ENCODE measurements at places on chromosomes 12 and 14.

- DNase-seq = no peak
Observed at GRCh38 chr12:28065889-28066630, 93.5 kb upstream of the PTHLH start.

- no peak for DNase-seq
Observed at GRCh38 chr12:72015895-72016294, 77.2 kb downstream of the TPH2 start.

- peak; percentile 35 for DNase-seq
Observed at GRCh38 chr12:108635201-108635996, 1.7 kb upstream of the SELPLG start.

GRCh38 chr12:108349278-108349688, 10.2 kb upstream of the CMKLR1 start:
- DNase-seq = no peak

DNA sequence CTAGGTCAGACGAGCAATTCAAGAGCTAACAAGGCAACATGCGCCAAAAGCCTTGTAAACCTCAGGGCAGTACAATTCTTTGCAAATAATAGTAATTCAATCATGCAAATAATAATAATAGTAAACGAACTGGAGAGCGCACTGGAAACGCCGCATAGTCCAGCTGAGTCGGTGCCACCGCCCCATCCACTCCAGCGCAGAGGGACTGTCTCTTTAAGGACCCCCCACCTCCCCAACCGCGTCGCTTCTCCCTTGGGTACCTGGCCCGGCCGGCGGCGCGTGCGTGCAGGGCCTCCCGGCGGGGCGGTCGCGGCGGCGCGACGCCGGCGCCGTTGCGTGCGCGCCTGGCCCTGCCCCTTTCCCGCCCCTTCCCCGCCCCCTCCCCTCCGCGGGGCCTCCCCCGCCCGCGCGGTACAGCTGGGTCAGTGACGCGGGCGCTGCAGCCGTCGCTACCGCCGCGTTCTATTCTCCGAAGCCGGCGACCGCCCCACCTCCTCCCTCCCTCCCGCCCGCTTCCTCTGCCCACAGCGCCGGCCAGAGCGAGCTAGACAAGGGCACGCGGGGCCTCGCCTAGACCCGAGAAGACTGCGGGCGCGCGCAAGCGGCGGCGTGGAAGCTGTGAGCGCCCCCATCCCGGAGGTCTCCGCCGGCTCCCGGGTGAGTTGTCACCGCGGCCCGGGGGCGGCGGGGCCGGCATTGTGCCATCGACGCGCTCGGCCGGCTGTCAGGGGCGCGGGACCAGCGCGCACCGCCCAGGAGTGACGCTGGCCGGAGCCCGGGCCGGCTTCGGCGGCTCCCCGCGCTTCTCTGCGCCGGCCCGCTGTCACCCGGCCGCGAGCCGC, at the start of gene SUSD6:
Gene SUSD6 (plus strand): TSS at position 425 of the 842 bp plus-strand sequence. CDS start 46,997 bp downstream, outside the sequence.
- peak; percentile 83 for DNase-seq

DNA sequence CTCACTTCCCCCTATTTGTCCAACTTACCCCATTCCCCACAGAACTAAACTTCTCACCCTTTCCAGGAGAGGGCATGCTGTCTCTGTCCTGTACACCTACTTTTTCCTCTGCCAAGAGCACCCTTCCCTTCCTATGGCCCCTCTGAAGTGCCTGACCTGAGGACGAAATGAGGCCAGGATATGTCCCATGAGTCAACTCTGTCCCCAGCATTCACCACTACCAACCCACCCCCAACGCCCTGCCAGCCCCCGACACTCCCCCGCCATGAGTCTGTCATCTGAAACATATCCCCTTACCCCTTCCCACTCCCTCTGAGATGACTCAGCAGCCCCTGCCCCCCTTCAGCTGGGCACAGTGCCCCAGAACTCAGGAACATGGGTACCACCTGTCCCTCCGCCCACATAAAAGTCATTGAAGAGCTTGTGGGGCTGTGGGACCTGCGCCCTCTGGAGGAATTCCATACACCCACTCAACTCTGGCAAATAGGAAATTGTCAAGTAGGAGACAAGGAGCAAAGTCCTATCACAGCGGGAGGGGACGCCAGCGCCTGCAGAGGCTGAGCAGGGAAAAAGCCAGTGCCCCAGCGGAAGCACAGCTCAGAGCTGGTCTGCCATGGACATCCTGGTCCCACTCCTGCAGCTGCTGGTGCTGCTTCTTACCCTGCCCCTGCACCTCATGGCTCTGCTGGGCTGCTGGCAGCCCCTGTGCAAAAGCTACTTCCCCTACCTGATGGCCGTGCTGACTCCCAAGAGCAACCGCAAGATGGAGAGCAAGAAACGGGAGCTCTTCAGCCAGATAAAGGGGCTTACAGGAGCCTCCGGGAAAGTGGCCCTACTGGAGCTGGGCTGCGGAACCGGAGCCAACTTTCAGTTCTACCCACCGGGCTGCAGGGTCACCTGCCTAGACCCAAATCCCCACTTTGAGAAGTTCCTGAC, 26.3 kb downstream of the ITGA7 start:
- DNase-seq = no peak

DNA sequence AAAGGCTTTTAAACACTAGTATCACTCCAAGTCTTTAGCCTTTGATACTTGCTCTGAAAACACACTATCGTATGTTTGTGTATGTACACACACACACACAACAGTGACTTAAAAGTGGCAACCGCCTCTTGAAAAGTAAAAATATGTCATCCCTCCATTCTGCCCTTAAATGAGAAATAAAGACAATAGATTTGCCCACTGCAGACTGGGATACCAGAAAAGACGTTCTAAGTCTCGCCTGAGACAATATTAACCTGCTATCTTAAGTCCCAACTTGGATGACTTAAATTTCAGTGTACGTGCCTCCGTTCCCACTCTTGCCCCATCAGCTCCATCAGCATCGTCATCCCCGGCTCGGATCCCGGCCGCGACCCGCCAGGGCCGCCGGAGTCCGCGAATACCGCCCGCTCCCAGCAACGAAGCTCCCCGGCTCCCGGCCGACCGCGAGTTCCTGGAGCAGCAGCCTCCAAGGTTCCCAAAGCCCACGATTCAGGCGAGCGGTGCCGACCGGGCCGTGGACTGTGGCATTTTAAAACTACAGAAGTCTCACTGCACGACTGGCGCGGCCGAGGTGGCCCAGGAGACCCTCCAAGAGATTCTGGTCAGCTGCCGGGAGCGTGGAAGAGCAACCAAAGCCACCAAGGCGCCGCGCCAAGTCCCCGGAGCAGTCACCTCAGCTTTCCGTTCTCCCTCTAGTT, 2.8 kb upstream of the ARID2 start:
- peak; percentile 10 for DNase-seq

DNA sequence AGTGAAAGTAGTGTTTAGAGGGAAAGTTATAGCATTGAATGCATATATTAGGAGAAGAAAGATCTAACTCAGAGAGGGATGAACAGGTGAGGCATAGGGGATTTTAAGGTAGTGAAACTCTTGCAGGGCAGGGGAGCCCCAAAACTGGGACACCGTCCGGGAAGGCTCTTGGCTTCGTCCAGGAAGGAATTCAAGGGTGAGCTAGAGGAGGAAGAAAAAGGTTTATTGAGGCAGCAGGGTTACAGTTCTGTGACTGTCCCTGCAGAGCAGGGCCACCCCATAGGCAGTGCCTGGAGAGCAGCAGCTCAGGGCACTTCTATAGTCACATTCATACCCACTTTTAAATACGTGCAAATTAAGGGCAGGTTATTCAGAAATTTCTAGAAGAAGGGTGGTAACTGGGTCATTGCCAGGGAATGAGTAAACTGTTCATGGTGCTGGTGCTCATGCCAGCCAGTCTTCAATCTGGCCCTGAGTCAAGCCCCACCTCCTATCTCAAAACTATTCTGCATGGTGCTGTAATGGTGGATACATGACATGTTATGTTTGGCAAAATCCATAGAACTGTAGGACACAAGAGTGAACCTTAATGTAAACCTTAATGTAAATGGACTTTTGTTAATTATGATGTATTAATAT, 1.2 kb upstream of the OAS1 start:
- DNase-seq = no peak

DNA sequence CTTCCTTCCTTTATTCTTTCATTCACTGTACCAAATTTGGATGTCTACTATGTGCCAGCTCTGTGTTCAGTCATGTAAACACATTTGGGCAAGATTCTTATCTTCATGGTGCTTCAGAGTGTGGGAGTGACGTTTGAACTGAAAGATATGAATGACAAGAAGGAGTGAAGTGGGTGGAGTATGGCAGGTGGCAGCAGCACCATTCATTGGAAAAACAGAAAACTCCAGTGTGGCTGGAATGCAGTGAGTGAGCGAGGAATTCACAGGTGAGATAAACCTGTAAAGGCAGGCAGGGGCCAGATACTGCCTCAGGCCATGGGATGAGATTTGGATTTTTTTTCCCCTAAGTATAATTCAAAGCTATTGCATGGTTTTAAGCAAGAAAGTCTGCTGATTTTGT, 140.7 kb upstream of the CCDC198 start:
- DNase-seq = no peak

GRCh38 chr12:101884174-101884573, 6.8 kb downstream of the DRAM1 start:
- no peak for DNase-seq

GRCh38 chr12:83110424-83110823, 423.7 kb downstream of the TMTC2 start:
- no peak for DNase-seq

- no peak for DNase-seq
Observed at GRCh38 chr12:7354529-7354928, 50.7 kb downstream of the ACSM4 start.

Measured in activated CD4-positive, alpha-beta T cell treated with anti-CD3 and anti-CD28 coated beads, Interleukin-2, amount 50 U/mL, for 4 hours (primary cell).